ENCODE measurements at places on chromosomes 2 and 18.

DNA sequence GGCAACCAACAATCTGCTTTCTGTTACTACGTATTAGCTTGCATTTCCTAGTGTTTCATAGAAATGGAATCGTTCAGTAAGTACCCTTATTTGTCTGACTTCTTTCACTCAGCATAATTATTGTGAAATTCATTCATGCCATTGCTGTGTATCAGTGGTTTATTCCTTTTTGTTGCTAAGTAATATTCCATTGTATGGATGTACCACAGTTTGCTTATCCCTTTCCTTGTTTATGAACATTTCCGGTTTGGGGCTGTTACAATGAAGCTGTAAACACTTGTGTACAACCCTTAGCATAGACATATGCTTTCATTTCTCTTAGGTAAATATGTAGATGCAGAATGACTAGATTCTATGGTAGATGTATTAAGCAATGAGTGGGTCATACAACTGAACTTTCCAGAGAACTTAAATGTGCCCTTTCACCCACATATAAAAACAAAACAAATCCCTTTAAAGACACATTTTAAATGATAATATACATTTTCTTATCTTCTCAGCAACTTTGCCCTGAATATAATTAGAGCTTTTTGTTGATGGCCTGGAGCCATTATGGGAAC, 21.9 kb downstream of the FER1L5 start:
- H3K27ac ChIP-seq: peak overlapping the region; percentile 79
- peaks cover 16% of the 10 kb centered on the region for H3K4me1 ChIP-seq
- no peaks in the 10 kb centered on the region for H3K27me3 ChIP-seq
- no peaks in the 10 kb centered on the region for H3K36me3 ChIP-seq

GRCh38 chr2:121489284-121489683, 41.4 kb upstream of the RNU4ATAC start:
- H3K4me3 ChIP-seq: no peak overlapping the region
- no peak overlapping the region for H3K27ac ChIP-seq
- no peak for DNase-seq
- H3K27me3 ChIP-seq: no peaks in the 10 kb centered on the region
- no peaks in the 10 kb centered on the region for H3K36me3 ChIP-seq

DNA sequence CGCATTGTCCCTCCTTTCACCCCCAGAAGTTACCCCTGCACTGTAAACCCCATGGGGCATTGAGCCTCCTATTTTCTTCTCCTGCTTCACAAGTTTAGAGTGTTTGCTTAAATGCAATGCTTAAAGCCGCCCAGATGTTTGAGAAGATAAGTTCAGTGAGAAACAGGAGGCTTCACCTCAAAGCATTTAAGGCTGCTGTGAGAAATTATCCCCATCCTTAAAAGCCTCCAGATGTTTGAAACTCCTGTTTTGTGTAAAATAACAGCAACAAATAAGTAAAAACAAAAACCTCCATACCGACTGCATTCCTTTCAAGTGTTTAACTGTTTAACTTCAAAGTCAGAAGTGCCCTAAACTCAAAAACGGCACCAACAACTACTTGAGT, 81.8 kb downstream of the RTP5 start:
- H3K27me3 ChIP-seq: peaks cover 56% of the 10 kb centered on the region
- no peak for DNase-seq
- H3K27ac ChIP-seq: no peak overlapping the region
- H3K4me3 ChIP-seq: no peak overlapping the region
- H3K36me3 ChIP-seq: no peaks in the 10 kb centered on the region

DNA sequence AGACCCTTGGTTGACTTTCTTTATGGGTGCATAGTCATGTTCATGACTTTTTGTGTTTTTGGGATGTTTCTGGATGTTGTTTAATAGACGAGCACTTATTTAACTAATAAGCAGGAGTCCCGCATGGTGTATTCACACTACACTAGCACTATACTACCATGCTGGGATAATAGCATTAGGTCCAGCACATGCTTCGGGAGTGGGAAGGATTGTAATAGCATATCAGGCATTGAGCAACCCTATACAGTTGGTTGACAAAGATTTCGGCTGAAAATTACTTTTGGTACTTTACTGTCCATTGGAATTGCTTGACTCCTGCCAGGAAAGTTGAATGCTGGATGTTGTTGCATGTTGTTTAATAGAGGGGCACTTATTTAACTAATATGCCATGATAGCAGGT, 2.8 kb downstream of the SH3RF3 start:
- no peak overlapping the region for H3K27ac ChIP-seq
- no peak overlapping the region for H3K4me3 ChIP-seq
- H3K27me3 ChIP-seq: peaks cover 18% of the 10 kb centered on the region
- no peaks in the 10 kb centered on the region for H3K36me3 ChIP-seq

DNA sequence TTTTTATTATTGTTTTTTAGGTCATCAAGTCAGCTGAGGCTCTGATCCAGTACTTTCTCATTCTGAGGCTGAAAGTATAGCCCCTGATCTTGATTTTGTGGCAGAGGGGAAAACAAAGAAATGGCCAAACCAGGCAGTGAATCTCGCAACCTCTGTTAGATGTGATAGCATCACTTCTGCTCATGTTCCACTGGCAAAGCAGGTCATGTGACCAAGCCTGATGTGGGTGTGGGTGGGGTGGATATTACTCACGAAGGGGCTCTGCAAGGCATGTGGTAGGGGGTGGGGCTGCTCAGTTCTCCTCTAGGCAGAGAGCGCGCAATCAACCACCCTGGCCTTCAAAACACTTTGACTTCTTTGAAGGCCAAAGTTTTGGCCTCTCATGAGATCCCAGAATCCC, 254.2 kb downstream of the MYCN start:
- no peak overlapping the region for H3K27ac ChIP-seq
- H3K4me3 ChIP-seq: no peak overlapping the region
- H3K27me3 ChIP-seq: no peaks in the 10 kb centered on the region
- DNase-seq: no peak
- no peaks in the 10 kb centered on the region for H3K4me1 ChIP-seq

GRCh38 chr18:731185-731584, 18.8 kb upstream of the ENOSF1 start:
- no peak overlapping the region for H3K27ac ChIP-seq
- DNase-seq: no peak
- H3K4me1 ChIP-seq: no peaks in the 10 kb centered on the region
- H3K4me3 ChIP-seq: no peak overlapping the region

DNA sequence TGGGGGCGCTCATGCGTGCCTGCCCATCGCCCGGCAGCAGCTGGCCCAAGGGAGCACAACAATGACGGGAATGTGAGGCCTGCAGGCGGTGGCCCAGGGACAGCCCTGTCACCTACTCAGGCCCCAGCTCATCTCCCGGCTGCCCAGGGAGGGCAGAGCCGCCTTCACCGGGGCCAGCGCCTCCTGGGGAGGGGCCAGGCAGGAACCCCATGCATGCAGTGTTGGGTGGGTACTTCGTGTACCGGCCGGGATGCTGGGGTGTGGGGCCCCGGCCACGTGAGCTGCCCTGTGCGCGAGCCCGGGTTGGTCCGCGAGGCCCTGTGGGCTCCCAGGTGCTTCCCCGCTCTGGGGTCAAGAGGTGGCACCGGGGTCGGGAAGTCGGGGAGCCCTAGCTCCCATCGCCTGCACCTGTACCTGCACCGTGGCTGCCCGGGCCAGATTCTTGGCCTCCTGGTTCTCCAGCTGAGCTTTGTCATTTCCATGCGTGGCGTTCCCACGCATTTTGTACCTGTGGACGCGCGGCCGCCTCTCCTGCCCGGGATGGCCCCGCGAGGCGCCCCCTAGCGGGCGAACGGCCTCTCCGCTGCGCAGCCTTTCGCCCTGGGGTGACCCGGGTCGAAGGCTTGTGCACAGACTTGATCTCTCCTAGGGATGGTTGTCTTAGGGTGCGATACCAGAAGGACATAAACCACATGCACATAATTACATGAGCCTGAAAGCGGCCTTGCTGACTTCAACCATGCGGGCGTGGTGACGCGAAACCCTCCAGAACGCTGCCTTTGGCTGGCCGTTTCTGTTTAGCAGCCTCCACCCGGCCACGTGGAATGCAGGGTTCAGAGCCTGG, 950 bp downstream of the KLHL30 start:
- H3K27ac ChIP-seq: no peak overlapping the region
- H3K4me1 ChIP-seq: peaks cover 52% of the 10 kb centered on the region
- H3K4me3 ChIP-seq: peak overlapping the region; percentile 34
- H3K36me3 ChIP-seq: no peaks in the 10 kb centered on the region
- no peaks in the 10 kb centered on the region for H3K27me3 ChIP-seq

- H3K27ac ChIP-seq: peak overlapping the region; percentile 98
- H3K4me3 ChIP-seq: peak overlapping the region; percentile 16
- H3K36me3 ChIP-seq: peaks cover 3% of the 10 kb centered on the region
- DNase-seq: no peak
- H3K4me1 ChIP-seq: peaks cover 100% of the 10 kb centered on the region
Measured at GRCh38 chr18:48942554-48943261, 8.1 kb downstream of the SMAD7 start.

DNA sequence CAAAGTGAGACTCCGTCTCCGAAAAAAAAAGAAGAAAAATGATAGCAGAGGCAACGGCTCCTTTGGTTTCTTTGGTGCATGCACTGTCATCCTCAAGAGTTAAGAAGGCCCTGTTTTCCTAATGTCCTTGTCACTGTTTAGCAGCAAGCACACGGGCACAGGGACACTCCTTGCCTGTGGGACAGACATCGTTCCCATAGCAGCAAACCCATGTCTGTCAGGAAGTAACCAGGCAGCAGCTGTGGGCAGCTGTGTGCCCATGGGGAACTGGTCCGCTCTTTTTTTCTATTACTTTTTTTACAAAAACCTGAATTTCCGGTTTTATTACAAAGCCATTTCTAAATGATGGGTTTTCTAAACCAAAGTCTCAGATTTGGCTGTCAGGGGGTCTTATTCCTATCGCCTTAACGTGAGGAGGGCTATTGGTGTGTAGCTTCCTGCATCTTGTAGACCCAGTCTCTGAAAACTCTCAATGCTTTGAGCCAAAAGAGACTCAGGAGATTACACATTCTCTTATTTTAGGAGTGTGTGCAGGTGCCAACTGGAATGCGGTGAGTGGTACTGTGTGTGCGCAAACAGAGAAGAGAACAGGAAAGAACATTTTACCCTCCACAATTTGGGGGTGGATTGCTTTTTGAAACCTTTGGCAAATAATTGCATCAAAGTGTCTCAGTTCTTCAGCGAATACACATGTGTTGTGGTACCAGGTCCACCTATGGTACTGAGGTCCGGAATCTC, 109.6 kb downstream of the COLEC12 start:
- H3K4me3 ChIP-seq: no peak overlapping the region
- no peaks in the 10 kb centered on the region for H3K27me3 ChIP-seq
- DNase-seq: no peak
- H3K4me1 ChIP-seq: peaks cover 18% of the 10 kb centered on the region
- no peaks in the 10 kb centered on the region for H3K36me3 ChIP-seq
- H3K27ac ChIP-seq: no peak overlapping the region

DNA sequence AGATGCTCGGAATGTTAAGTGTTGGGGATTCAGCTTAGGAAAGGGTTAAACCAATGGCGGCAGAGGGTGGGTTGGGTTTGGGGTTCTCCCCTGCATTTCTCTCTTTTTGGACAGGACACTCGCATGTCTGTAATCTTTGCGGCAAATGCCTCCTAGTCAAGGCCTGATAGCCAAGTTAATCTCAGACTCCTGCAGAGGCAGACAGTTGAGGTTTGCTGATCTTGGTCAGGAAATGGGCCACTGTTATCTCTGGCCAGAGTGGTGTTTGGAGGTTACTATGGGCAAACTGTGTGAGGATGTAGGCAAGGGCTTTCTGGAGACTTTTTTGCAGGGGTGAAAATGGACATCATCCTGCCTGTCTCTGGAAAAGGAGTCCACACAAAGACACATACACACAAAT, 188.8 kb downstream of the SETBP1 start:
- no peaks in the 10 kb centered on the region for H3K36me3 ChIP-seq
- no peak overlapping the region for H3K4me3 ChIP-seq
- DNase-seq: no peak
- no peaks in the 10 kb centered on the region for H3K27me3 ChIP-seq
- peaks cover 1% of the 10 kb centered on the region for H3K4me1 ChIP-seq

- H3K4me3 ChIP-seq: no peak overlapping the region
- no peaks in the 10 kb centered on the region for H3K36me3 ChIP-seq
- no peak overlapping the region for H3K27ac ChIP-seq
- no peaks in the 10 kb centered on the region for H3K27me3 ChIP-seq
Measured at GRCh38 chr2:192029089-192029488, 165.6 kb downstream of the TMEFF2 start.
